ENCODE measurements at places on chromosomes 1 and 21.
A peak's percentile ranks its signal among the peaks of the same experiment; 100 is the strongest.

GRCh38 chr1:36350659-36351226, 27.3 kb upstream of the EVA1B start:
- DNase-seq: peak; percentile 42

DNA sequence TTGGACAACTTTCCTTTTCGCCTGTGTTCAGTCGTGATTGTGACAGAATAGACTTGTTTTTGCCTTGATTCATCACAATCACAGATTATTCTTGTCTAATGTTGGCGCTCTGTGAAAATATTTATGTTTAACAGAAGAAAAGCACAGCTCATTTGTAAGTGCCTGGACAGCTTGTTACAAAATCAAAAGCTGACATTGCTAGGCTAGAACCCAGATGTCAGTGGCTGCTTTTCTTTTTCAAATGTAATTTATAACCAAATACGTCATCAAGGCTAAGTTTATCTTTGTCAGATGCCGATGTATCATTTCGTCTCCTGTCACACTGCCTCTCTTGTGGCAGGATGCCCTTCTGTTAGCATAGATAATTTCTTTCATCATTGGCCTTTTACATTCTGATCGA, 1227.3 kb downstream of the PLA2G4A start:
- DNase-seq: no peak

DNA sequence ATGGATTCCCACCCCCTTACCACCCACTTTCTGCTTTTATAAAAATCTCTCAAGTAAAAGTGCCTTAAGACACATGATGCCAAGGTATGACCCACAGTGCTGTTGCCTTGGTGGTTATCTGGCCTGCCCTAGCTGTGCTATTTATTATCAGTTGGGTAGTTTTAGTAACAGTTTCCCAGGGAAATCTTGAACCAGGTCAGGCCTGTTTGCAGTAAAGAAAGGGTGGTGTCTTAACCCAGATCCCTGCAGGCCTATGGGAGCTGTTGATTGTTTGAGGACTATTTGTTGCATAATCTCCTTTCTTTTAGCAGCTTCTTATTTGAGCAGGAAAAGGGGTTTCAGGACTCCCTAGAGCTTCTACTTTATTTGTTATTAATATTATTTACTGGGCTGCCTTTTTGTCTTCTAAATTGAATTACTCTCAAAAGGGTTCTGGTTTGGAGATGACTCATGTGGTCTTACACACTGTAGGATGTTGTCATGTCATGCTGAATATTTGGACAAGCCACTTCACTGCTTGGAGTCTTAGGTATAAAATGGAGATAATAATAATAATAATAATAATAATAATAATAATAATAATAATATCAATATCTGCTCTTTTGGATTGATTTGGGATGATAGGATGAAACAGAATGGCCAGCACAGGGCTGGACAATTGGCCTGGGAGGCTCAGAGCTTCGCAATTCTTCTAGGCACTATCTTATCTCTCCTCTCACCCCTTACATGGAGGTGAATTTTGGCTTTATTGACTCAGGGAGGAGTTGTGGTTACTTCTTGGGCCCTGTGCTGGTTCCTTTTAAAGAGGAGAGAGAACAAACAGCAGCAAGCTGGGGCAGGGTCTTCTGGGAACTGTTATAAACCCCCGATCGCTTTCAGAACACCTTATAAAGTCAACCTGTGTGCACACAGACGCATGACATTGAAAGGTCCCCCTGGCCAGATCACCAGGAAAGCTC, 252.1 kb downstream of the PRDM2 start:
- no peak for DNase-seq

DNA sequence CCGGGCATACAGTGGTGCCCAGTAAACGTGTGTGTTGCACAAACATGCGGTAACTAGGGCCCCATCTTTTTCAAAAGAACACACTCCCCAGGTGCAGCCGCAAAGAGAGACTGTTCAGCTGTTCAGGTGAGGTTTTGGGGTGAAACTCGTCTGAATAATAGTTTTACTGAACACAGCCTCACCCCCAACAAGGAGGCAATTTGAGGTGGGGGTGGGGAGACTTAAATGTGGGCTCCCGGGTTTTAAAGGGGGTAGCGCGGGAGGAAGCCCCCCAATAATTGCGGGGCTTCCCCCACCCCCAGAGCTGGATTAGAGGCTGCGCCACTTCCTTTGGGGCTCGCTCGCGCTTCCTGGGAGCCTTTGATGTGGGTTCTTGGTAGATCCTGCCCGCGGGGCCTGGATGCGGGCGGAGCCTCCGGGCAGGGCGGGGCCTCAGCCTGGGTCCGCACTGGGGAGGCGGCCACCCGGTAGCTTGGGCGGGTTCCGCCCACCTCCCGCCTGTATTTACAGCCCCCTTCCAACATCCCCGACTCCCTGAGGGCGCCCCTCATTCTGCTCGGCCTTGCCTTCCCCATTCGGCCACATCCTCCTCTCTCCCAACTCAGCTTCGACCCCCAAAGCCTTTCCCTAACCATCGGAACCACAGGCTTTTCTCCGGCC, 6.4 kb upstream of the EPHA2 start:
- peak; percentile 38 for DNase-seq

DNA sequence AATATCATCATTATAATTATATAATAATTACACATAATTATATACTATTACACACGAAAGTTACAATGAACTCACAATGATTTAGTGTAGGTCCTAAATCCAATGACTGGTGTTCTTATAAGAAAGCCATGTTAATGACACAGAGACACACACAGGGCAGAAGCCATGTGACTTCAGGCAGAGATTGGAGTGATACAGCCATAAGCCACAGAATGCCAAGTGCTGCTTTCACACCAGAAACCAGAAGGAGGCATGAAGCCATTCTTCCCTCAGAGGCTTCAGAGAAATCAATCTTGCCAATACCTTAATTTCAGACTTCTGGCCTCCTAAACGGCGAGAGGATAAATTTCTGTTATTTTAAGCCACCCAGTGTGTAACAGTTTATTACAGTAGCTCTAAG, 147.4 kb upstream of the KRTAP19-8 start:
- peak; percentile 38 for DNase-seq

DNA sequence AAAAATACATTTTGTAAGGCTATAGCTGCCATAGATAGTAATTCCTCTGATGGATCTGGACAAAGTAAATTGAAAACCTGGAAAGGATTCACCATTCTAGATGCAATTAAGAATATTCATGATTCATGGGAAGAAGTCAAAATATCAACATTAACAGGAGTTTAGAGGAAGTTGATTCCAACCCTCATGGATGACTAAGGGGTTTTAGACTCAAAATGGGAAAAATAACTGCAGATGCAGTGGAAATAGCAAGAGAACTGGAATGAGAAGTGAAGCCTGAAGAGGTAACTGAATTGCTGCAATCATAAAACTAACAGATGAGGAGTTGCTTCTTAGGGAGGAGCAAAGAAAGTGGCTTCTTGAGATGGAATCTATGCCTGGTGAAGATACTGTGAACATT, 230.8 kb downstream of the KCTD3 start:
- no peak for DNase-seq

GRCh38 chr1:154404511-154404931, 622 bp upstream of the IL6R start:
- peak; percentile 30 for DNase-seq

DNA sequence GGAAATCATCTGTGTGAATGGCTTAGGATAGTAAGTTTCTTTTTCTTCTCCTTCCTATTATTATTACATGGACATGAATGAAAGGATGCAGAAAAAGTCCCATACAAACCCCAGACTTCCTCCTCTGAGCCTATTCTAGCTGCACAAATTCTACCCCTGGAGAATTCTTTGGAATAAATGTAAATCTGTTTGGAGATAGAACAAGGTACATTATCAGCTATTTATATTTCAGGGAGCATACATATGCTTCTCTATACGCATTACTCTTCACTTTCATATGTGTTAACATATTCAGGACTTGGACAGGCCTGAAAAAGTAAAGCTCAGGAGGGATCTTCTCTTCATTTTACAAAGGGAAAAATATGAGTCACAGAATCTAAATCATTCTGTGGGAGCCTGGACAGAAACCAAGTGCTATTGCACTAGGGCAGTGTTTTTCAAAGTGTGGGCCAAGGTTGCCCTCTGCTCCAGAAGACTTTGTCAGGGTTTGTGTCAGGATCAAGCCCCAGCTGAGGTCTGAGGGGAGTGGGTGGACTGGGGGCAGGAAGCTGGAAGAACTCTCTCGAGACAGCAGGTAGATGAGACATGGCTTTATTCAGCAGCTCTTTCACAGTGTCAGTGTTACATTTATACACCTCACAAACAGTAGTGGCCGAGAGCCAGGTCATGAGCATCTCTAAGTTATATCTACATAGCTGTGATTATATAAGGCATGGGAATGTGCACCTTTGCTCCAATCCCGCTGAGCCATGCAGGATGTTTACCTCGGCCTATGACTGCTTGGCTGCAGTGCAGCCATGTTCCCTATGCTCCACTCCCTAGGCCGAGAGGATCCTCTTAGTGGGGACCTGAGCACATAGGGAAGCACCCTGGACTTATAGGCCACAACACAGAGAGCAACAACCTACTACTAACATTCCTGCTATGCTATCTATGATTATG, 114.3 kb downstream of the GDAP2 start:
- DNase-seq: no peak

DNA sequence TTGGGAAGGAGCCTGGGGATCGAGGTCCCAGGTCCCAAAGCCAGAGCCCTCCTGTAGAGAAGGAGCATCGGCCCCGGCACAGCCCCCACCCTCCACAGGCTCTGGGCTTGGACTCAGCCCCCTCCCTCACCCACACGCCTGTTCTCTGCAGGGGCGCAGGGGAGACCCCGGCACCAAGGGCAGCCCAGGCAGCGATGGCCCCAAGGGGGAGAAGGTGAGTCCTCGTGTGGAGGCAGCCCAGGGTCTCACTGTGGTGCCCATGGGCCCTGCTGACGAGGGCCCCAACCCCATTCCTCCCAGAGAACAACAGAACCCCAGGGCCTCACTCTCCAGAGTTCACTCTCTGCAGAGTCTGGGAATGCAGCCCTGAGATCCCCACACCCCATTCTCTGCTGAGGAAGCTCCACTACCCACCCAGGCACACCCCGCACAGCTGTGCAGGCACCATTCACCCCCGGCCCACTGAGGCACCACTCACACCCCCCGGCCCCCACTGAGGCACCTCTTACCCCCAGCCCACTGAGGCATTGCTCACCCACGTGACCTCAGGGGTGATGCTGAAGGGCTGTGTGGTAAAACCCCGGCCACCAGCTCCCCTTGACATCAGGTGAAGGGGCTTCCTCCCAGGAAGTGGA, 21.8 kb downstream of the COL6A2 start:
- DNase-seq: no peak

- no peak for DNase-seq
Observed at GRCh38 chr1:158992787-158993312, 16.9 kb upstream of the IFI16 start.

All from activated CD4-positive, alpha-beta T cell treated with anti-CD3 and anti-CD28 coated beads for 4 hours (primary cell).